GM03348 (cell line): ENCODE measurements at places on chromosomes 13 and 19.

GRCh38 chr19:15108845-15109767, 1.9 kb downstream of the SYDE1 start:
- no peak for DNase-seq

DNA sequence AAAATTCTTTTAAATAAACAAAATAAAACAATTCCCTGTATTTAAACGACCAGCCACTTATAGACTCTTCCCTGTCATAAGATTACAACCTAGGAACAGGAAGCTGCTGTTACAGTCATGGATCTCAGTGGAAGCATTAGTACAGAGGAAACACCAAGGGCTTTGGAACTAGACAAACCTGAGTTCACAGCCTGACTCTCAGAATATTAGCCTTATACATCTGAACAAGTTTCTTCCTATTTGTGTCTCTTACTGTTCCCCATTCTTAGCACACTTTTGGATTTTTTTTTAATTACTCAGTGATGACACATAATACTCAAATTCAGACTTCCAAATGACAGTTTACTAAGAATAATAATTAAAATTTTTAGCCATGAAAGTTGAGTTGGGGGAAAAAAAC, 46.1 kb downstream of the ZDHHC20 start:
- DNase-seq: peak; percentile 12

DNA sequence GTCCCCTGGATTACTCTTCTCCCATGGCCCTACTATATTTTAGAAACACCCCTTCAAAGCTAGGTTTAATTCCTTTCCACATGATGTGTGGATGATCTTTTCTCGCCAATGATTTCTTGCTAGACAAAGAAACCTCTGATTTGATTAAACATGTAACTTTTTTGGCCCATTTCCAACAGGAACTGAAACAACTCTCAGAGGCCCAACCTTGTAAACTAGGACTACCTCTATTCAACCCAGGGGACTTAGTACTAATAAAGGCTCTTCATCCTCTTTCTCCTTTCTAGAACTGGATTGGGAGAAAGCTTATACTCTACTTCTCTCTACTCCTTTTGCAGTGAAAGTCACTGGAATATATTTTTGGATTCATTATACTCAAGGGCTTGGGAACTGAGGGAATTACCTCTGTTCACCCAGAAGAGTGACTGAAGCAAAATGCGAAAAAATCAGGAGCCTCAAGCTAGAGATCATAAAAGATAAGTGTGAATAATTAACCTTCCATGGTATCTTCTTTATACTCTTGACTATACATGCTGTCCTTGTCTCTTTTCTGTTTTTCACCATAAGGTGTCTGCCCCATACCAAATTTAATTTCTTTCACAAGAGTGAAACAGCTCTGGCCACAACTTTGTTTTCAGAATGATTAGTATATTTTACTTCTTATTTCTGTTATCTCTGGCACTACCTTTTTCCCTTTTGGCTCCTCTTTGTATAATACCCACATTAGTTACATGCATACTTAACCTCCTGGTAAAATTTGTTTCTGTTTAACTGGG, 977.6 kb downstream of the SLITRK5 start:
- no peak for DNase-seq

DNA sequence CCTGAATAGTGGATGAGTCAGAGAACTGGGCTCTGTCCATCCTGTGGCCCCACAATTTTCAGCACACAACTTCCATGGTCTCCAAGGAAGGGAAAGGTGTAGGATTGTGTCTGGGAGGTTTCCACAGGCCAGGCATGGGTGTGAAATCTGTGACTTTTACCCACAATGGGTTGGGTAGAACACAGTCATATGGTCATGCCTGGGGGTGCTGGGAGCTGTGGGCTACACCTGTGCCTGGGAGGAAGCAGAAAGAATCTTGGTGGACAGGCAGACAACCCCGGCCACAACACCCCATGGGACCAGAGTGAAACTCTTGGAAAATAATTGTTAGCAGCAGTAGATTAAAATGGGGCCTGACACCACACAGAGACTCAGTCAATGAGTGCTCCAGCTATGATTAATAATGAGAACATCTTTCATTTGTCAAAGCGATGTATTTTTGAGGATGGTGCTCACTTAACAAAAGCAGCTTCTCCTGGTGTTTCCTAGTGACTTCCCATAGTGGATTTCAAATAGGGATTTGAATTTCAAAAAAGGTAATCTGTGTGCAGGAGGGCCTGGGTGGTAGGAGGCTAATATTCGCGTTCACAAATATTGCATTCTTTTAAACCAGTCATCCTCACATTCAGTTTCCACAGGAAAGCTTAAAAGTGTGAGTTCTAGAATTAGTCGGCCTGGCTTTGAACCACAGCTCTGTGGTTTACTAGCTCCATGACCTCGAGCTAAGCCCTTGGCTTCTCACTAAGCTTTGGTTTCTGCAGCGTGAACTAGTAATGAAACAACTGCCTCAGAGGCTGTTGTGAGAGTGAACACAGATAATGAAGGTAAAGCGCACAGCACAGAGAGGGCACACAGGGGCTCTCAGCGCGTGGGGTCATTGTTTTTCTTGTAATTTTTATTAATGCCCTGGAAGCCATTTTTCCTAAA, 89.3 kb upstream of the UQCRFS1 start:
- DNase-seq: no peak

DNA sequence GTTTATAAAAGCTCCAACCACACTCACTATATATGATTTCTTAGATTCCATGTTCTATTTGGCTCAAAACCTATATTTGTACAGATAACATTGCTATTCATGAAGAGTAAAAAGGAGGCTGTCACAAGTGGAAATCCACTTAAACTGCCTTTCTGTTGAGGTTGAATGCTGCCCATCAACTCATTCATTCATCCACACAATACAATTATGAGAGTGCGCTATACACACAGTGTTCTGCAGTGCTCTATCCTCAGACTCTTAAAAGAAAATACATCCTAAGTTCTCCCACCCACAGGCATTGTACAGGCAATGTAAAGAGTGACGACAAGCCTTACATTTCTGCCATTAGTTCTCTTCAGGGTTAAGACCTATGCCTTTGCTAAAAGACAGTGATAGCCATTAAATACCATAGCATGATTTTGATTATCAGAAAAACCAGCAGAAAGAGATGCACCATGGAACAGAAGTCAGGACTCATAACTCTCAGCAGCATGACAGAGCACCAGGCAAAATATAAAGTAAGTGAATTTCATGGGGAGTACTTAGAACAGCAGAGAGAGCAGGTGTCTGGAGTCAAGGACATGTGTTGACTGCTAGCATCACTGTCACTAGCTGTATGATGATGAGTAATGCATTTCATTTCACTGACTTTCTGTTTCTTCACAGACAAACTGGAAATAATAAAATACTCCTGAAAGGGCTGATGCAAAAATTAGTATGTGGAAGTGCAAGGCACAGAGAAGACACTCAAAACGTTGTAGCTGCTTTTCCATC, 218.0 kb downstream of the RBM26 start:
- no peak for DNase-seq
